ENCODE measurements at places on chromosomes 11 and 22.

- DNase-seq = no peak
Measured at GRCh38 chr22:26974034-26974433, 316.6 kb downstream of the MIAT start.

DNA sequence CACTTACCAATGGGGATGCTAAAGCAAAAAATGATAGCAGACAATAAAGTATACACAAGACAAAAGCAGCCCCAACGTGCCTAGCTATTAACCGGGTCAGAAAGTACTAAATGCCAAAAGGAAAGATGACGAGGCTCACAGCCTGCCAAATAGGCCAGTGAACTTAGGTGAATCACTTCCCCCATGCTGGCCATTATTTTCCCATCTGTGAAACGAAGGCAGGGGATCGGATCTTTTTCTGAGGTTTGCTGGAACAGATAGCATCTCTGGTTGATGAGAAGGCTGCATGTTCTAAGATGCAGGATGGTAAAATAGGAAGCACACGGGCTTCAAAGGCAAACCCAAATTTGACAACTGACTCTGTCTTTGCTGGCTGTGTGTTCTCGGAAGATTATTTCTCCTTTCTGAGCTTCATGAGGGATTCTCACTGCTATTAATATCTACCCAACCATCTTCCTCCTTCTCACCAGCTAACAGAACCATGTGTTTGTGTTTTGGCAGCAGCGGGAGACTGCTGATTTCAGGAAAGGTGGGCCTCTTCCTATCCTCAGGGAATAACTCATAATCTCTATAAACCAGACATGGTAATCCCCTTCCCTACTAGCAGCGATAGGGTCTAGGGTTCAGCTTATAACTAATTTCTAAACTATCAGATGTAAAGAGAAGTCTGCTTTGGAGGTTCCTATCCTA lies 390.7 kb downstream of the LARGE1 start:
- DNase-seq = no peak

DNA sequence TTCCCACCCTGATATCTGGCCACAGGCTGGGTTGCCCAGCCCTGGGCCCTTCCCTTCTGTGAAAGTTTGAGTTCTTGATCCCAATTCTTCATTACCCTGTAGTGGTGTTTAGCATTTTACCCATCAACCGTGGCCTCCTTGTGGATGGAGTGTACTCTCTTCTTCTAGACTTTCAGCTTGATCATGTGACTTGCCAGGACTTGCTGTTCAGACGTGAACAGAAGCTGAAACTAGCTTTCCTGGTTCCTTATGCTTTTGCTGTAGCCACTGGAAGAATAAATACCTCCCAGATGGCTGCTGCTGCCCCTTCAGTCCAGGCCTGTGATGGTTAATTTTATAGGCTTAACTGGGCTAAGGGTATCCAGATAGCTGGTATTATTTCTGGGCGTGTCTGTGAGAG lies 32.7 kb upstream of the DAGLA start:
- DNase-seq = no peak

GRCh38 chr22:16608931-16609330 lies 16.3 kb upstream of the CCT8L2 start:
- DNase-seq = no peak

- no peak for DNase-seq
Measured at GRCh38 chr11:13745165-13745564, 76.7 kb downstream of the FAR1 start.

- DNase-seq = no peak
Measured at GRCh38 chr11:66915046-66915832, 42.9 kb downstream of the PC start.

- DNase-seq = no peak
Measured at GRCh38 chr11:119316016-119316728, 758 bp downstream of the MCAM start.

GRCh38 chr11:121932646-121933185 lies 183.3 kb downstream of the BLID start:
- DNase-seq = no peak

DNA sequence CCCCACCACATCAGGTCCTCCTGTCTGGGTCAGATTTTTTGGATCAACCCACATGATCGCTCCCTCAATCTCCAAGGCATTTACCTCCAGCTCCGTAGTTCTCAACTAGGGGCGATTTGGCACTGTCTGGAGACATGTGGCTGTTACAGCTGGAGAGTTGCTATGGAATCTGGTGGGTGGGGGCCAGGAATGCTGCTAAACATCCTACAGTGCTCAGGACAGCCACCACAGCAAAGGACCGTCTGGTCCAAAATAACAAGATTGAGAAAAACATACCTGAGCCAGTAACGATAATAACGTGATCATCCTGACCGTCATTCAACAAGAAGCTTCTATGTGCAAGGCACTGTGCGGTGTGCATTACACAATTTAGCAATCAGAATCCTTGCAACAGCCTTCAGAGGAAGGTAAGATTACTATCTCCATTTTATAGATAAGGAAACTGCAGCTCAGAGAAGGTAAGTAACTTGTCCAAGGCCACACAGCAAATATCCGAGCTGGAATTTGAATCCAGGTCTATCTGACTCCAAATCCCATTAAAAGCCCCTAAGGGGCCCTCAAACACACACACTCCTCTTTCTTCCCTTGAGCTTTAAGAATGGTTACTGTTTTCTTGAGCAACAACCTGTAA lies 14.3 kb upstream of the CRY2 start:
- DNase-seq = no peak

DNA sequence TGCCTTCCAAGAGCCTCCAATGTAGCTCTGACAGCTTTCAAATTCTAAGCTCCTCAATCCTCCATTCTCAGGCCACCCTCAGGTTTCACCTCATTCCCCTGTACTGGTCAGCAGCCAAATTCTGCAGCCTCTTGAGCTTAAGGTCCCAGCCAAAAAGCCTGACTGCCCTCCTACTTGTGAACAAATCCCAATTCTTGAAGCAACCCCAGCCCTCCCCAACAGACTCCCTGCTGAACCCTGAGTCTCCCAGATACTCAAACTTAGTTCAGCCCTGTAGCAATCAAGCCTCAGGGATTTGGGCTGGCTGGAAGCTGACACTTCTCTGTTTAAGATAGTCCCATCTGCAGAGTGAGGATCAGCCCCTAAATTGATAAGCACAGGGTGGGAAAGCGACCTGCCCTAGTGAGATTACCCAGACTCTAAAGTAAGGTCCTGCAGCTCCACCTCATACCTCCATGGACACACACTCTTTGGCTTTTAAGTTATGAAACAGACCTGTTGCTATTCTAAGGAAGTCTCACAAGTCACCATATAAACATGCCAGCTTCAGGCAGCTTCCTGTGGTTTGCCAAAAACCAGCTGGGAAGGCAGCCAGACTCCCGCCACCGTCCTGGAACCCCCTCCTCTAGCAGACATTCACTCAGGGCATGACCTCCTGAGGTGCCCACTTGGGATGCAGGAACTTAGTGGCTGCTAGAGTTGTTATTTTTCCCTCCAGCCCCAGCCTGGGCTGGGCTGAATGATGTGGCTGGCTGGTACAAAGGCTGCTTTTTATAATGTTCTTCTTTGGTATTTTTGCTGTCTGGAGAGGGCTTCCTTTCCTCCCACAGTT lies 82.5 kb upstream of the PICALM start:
- no peak for DNase-seq

DNA sequence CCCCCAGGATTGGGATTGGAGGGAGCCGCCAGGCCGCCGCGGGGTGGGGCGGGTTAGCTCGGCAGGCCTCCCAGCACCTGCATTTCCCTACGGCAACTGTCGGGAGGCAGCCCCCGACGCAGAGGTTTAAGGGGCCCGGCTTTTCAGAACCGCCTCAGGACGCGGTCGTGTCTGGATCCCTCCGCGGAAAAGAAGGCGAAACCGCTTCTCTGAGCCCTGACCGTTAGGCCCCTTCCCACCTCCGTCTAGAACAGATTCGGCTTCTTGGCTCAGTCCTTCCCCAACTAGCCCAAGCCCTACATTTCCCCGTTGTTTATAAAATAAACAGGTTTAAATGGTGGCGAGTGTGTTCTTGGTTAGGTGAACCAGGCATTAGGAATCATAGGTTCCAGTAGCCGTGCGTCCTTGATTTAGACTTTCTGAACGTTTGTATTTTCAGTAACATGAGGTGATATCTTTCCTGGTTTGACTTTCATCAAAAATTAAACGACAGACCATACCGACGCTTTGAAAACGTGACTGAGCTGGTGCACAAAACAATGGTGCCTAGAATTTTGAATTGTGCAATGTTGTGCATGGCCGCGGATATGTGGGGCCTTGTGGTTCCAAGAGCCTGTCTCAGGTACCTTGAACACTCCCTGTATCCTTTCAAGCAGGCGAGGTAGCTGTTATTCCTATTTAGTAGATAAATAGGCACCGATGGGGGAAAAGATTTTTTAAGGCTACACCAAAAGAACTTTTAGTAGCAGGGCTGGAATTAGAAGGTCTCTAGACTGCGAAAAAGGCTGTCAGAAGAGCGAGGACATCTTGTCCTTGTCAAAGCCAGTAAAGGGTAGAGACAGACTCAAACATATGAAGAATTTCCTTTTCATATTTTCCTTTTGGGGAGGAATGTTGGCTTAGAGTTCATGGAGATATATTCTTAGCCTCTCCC lies 1.2 kb upstream of the HSPA8 start:
- no peak for DNase-seq

DNA sequence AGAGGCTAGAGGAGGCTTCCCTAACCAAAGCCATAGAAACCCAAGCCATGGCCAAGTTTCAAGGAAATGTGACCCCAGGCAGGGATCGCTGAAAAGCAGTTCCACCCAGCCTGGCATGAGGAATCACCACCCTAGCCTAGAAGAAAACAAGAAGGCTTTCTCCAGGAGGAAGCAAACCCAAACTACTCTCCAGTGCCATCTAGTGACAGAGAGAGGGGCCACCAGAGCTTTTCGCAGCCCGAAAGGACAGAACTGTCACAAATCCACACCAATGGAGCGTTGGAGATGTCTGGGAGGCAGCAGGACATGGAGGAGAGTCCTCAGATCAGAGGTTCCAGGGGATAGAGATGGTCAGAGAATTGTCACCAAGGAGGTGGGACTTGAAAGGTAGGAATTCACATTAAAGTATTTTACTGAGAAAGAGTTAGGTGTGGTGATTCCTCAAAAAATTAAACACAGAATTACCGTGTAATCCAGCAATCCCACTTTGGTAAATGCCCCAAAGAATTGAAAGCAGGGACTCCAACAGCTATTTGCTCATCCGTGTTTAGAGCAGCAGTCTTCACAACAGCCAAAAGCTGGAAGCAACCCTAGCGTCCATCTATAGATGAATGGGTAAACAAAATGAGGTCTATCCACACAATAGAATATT lies 67.3 kb upstream of the NUP50 start:
- no peak for DNase-seq

GRCh38 chr11:70583781-70584218 lies 185.5 kb downstream of the CTTN start:
- DNase-seq = no peak

DNA sequence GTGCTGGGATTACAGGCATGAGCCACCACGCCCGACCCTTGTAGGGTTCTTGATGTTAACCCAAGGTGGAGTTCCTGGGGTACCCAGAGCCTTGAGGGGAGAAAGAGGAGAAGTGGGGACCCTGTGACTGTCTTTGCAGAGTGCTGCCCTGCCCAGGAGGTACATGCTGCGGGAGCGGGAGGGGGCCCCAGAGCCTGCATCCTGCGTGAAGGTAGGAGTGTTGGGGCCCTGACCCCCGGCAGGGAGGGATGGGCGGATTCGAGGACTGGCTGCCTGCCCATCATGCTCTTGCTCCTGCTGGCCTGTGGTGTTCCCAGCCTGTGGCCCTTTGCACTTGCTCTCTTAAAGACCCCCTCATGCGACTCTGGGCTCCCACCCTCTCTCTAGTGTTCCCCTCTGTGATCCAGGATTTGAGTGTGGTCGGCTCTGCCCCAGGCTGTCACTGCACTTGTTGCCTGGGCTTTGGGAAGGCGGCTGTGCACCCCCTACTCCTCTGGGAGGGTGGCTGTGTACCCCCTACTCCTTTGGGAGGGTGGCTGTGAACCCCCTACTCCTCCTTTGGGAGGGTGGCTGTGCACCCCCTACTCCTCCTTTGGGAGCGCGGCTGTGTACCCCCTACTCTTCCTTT lies 4.5 kb downstream of the SCO2 start:
- no peak for DNase-seq

DNA sequence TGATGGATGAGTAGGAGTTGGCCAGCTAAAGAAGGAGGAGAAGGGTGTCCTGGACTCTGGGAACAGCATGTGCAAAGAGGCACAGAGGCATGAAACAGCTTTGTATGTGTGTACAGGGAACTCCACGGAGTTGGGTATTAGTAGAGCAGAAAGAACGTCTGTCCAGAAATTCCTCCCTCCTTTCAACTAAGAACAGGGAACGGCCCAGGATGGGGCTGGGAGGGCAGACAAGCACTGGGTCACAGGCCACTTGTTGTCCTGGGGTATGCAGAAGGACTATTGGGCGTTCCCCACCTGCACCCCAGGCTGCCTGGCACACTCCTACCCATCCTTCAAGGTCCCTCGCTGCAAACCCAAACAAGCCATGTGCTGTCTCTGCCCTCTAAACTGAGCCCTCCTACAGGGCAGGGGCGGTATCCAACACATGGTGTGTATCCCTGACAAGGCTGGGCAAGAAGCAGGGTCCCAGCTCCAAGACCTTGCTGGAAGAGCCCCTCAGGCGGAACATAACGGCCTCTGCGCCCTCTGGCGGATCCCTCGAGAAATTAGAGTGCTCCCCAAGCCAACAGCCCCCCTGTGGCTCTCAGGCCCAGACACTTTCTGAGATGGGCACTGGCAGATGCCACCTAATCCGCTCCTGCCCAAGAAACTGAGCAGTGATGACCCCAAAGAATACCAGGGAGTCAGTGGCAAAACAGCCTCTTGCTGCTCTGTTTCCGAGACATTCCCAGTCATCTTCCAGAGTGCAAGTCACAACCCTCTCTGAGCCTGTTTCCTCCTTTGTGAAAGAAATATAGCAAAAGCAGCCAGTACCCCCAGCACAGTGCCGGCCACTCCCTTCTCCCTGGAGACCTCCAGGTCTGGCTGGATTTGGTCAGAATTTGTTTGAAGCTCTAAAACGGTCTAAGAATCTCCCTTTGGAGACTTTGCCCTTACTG lies 1.6 kb upstream of the ELFN2 start:
- peak; percentile 15 for DNase-seq

DNA sequence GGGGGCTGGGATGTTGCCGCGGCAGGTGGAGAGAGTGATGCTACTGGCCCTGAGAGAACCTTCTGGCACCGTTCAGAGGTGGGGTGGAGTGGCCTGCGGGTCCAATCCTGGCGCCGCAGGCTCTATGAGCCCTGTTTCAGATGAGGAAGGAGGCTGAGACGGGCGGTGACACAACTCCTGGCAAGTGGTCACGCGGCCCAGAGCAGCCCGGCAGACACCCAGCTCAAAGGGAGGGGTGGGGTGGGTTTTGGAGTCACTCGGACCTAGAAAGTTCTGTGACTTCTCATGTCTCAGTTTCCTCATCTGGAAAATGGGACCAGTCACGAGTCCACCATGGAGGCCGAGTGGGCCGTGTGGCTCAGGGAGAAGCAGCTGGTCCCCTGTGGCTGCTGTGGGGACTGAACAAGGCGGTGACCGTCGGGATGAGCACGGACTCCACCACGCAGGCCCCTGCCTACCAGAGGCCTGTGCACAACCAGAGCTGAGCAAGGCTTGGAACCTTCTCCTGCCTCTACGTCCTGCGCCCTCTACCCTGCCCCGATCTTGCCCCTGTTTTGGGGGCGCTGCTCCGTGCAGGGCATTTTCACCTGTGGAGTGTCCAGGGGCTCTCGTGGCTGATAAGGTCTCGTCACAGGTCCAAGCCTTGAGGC lies 3.7 kb downstream of the TSPO start:
- DNase-seq = no peak

GRCh38 chr11:34606326-34607120 lies 14.4 kb upstream of the EHF start:
- no peak for DNase-seq

GRCh38 chr11:26712497-26712896 lies 9.4 kb downstream of the SLC5A12 start:
- DNase-seq = no peak
